ENCODE measurements at places on chromosomes 6 and 20. TPM values are rescaled to one million over a fixed set of nuclear protein-coding genes. Genes with fewer than 3 reads are reported as not detected.

DNA sequence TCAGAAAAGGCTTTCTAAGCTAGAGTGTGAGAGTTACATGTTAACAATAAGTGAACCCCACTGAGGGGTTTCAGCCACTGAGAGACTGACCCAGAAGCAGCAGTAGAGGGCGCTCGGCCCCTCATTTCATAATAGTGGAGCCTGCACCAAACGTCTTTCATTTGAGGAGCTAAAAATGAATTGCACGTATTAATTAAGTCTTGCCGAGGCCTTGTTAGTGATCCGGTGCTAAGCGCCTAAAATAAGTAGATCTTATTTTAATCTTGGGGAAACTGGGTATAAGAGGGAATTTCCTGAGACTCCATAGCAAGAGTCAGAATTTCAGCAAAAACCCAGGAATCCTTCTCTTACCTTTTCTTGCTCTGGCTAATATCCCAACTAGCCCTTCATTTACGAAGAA is 209.7 kb downstream of the FARS2 start:
- peak; percentile 49 for DNase-seq

DNA sequence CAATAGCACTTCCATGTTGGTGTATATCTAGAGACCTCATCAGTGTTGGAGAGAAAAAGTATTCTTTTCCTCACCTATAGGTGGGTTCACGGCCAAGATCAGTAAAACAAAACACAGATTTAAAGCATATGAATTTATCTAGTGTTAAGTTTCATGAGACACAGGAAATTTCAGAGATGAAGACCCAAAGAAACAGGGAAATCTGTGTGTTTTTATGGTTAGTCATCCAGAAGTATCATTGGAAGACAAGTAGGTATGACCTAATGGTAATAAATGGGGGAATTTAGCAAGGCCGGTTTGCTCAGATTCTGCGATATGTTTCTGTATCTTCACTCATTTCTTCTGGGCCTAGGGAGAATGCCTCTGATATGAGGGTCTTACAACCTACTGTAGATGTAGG is 419.6 kb upstream of the MARCKS start:
- no peak for DNase-seq

DNA sequence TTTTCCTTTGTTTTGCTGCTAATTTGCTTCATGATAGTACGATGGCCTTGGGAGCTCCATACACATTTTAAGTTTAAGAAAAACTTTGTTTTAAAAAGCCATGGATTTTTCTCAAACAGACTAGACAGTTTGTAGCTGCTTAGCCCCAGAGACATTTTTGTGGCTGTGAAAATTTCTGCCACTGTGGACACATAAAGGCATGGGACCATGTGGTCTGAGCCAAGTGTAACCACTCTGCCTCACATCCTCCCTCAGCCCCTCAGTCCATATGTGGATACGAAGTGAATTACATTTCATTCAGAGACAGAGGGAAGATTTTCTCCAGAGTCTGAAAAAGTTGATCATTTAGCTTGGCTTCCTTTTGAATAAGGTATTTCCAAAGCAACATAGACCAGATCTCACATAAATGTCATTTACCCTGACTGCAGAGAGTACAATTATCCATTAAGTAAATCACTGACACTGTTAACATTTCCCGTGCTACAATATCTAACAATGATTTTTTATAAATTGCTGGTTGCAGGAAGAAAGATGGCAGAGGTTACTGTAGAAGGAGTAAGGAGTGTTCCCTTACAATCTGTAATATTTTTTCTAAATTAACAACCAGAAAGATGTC is 87.4 kb downstream of the GJA1 start:
- no peak for DNase-seq

- DNase-seq = no peak
These were observed 61.4 kb upstream of the TOX2 start for GRCh38 chr20:43853174-43853803.

DNA sequence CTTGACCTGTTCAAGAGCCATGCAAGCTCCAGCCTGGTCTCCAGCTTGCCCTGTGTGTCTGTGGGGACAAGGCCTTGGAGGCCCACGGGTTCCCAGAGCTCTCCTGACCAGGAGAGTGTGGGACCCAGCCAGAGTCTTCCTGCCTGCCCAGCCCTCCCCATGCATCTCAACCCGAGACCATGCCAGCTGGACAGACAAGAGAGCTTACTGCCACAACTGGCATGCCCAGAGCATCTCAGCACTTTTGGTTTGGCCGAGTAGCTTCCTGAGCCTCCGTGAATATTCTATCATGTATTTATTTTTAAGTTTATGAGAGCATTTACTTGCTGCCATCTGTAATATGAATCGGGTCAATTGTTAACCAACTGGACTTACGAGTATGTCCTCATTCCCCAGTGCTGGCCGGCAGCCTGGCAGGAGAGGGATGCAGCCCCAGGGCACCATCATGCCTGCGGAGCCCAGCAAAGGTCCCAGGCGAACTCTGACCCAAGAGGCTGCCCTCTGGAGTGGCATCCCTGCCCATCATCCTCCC is 14.9 kb downstream of the IP6K3 start:
- DNase-seq = no peak

DNA sequence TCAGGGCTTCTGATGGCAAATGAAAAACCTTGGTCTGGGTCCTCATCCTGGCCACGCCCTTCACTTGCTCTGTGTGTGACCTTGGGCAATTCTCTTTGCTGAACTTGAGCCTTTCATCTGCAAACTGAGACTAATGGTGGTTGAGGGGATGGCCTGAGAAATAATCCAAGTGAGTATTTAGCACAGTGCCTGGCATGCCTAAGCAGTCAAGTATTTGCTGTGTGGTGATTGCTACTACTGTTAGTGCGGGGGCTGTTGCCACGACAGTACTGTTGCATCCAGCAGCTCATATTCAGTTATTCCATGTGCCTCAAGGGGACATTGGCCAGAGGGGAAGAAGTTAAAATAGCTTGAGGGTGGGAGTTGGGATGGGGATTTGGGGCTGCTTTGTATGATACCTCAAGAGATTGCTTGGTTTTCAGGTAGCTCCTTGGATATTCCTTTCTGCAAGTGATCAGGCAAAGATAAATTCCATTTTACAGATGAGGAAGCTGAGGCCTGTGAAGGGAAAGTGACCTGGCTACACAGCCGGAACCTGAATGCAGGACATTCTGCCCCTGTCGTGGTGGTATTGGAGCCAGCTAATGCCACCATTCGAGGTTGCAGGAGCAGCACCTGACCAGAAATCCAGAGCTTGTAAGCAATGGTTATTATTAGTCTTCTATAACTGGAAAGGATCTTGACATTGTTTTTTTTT is 45.1 kb upstream of the EPB41L1 start:
- DNase-seq = no peak

- no peak for DNase-seq
These were observed 5.5 kb downstream of the GMNN start for GRCh38 chr6:24780206-24780605.

DNA sequence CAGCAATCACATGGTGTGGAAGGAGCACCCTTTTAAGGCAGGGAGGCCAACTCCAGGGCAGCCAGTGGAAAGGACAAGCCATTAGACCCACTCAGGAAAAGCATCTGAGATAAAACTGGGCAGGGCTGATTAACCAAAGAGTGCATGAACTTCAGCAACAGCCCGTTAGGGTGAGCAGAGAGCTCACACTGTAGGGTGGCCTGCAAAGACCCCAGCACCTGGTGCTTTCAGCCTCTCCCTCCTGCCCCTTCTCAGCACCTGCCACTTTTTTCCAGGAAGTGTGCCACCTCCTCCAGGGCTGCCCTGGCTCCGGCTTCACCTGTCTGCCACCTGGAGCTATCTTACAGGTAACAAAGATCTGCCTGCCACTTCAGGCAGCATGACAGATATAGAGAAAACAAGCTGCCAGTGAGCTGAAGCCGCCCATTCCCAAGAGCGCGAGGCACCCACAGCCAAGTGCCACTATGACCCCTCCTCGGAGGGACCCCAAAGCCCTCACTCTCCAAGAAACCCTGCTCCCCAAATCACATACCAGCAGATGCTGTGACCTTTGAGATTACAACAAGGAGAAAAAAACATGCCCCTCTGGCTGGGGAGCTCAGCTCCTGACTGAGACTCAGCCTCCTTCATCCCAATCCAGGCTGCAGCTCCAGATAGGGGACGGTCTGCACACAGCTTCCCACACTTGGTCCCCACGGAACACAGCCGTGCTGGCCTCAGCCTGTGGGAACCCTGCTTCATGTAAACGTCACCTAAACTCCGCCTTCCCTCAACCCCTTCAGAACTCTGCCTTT is 71.2 kb downstream of the ABHD12 start:
- DNase-seq = no peak

- DNase-seq = no peak
These were observed 30.4 kb downstream of the ELOVL2 start for GRCh38 chr6:11013721-11014070.

DNA sequence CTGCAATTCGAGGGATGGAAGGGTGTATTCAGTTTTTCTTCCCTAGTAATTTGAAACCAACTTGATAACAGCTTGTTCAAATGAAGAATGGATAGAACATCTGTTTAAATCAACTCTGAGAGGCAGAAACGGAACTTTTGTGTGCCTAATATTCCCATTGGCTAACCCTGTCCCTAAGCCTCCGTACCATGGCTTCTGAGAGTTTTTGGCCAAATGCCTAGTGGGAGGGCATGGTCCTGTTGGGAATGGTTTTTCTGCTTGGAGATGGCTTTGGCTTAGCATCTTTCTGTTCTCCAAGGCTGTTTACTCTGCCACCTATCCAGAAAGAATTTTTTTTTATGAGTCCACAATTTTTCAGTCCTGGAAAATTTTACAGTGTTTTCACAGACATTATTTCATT is 126.7 kb upstream of the MLIP start:
- no peak for DNase-seq

DNA sequence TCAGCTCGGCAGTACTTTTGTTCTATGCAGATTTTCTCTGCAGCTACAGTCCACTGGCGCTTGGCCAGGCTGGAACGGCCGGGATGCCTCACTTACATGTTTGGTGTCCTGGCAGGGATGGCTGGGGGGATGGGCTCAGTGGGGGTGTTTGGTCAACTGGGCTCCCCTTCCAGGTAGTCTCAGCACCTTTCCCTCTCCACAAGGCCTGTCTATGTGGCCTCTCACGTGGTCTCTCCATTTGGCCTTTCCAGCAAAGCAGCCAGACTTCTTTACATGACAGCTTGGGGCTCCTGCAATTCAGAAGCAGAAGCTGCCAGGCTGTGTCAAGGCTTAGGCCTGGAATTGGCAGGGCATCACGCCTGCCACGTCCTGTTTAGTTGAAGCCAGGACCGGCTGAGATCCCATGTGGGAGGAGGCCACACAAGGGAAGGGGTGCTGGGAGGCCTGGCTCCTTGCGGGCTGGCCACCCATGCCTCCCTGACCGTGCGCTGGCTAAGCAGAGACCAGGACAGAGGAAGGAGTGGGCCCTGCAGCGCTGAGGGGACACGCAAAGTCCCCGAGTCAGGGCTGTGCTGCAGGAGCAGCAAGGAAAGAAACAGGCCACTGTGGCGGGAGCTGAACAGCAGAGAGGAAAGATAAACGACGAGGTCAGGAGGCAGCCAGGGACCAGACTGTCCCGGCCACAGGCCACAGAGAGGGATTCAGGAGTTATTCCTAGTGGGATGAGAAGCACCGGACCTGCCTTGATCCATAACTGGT is 38.9 kb downstream of the MGME1 start:
- DNase-seq = peak; percentile 79

- DNase-seq = no peak
These were observed 86.7 kb upstream of the BACH2 start for GRCh38 chr6:90383196-90383822.

GRCh38 chr6:75528423-75528822 is 34.8 kb upstream of the FILIP1 start:
- no peak for DNase-seq

- DNase-seq = no peak
These were observed 117.7 kb downstream of the IBTK start for GRCh38 chr6:82129797-82130196.

DNA sequence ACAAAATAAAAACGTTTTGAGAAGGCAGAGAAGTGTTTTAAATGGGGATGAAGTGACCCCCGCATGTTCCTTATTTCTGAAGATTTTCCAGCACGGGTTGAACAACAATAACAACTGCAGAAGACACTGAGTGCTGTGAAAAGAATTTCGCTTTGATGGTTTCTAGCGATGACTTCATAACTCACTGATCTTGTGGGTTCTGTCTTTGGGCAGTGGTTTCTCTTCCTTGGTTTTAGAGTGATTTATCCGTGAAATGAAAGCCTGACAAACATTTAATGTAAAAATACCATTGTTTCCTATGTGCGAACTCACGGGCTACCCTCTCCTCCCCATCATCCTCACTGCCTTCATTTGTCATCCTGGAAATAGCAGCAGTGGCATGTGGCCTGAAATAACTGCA is 793.9 kb downstream of the QKI start:
- DNase-seq = no peak

- no peak for DNase-seq
These were observed 382 bp downstream of the SFT2D1 start for GRCh38 chr6:166341977-166342348.

DNA sequence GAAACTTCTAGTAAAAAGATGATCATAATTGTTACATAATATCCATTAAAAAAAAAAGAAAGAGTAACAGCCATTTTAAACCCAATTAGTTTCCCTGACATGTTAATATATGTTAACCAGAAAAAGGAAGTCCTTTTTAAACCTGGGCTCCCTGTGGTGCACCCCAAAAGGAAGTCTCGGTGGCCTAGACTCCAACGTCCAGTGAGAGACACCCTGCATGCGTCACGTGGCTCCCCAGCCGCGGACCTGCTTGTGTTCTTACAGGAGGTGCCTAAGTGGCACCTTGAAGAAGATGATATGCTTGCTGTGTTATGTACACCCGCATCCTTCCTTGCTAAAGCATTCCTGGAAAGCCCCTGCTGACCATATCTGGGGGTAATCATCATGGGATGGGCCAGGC is 50.1 kb downstream of the FOXC1 start:
- DNase-seq = no peak

- no peak for DNase-seq
These were observed 7.4 kb downstream of the EPM2A start for GRCh38 chr6:145727817-145728388.

DNA sequence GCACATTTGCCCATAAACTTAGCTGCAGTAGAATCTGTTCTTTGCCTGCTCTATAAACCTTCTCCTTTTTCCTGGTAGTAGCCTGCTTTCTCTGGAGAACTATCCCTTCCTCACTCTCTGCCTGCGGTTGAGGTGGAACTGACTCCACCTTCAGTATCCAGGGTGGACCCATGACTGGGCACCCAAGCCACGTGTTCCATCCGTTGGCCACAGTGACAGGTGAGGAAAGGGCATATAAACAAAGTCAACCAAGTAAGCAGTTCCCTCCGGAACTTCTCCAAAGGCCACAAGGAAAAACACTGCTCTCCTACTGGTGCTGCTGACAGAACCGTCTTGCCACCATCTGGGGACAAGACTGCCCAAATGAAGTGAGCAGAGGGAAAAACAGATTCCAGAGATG is 218.8 kb downstream of the TFAP2A start:
- no peak for DNase-seq

GRCh38 chr6:149032599-149033405 is 284.7 kb upstream of the TAB2 start:
- no peak for DNase-seq

Gene OCSTAMP
- total RNA-seq = not detected

Gene SEMG1
- total RNA-seq = not detected

Gene BCAS1
- total RNA-seq = 6.1 TPM

Gene TGM3
- 0.27 TPM for total RNA-seq

Gene TINAG
- not detected for total RNA-seq

Gene PTP4A1
- total RNA-seq = 54.4 TPM

Gene DLGAP4
- total RNA-seq = 39.9 TPM

Gene EFCAB8
- total RNA-seq = not detected

Gene FAXC
- total RNA-seq = 36.3 TPM

Gene ARFGEF3
- 38.3 TPM for total RNA-seq

Gene FIG4
- total RNA-seq = 32.8 TPM

Gene LKAAEAR1
- total RNA-seq = 0.36 TPM

Gene MAD2L1BP
- 11.9 TPM for total RNA-seq

Gene TCF21
- total RNA-seq = not detected
